Stimulated activated CD4-positive, alpha-beta T cell treated with anti-CD3 and anti-CD28 coated beads, Interleukin-1b, Interleukin-23, amount 100 ng/mL, for 1 hour (primary cell): ENCODE measurements at places on chromosomes 1 and 21.

GRCh38 chr1:48105165-48105564 is 108.0 kb upstream of the TRABD2B start:
- DNase-seq = no peak

DNA sequence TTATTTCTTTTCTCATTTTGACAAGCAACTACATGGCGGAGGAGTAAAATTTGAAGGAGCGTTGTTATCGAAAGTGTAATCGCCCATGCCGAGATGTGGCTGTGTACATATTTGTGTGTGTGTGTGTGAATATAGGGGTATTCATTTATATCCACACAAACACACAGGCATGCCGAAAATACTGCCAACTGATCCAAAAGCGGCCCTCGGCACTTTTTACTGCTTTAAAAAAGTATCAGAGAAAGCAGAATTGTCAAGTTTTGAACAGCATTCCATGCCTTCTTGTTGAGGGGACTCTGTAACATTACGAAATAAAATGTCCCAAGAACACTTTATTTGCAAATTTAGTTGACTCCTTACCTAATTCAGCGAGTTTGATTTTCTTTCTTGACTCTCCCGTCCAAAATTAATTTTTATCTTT is 1.1 kb downstream of the PBX1 start:
- no peak for DNase-seq

DNA sequence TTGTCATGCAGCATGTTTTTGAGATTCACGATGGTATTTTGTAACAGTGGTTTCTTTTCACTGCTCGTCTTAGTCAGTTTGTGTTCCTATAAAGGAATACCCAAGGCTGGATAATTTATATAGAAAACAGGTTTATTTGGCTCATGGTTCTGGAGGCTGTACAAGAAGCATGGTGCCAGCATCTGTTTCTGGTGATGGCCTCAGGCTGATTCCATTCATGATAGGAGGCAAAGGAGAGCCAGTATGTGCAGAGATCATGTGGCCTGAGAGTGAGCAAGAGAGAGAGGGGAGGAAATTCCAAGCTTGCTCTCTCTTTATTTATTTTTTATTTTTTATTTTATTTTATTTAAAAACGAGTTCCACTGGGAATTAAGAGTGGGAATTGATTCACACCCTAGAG is 2.0 kb upstream of the C21orf91 start:
- no peak for DNase-seq

DNA sequence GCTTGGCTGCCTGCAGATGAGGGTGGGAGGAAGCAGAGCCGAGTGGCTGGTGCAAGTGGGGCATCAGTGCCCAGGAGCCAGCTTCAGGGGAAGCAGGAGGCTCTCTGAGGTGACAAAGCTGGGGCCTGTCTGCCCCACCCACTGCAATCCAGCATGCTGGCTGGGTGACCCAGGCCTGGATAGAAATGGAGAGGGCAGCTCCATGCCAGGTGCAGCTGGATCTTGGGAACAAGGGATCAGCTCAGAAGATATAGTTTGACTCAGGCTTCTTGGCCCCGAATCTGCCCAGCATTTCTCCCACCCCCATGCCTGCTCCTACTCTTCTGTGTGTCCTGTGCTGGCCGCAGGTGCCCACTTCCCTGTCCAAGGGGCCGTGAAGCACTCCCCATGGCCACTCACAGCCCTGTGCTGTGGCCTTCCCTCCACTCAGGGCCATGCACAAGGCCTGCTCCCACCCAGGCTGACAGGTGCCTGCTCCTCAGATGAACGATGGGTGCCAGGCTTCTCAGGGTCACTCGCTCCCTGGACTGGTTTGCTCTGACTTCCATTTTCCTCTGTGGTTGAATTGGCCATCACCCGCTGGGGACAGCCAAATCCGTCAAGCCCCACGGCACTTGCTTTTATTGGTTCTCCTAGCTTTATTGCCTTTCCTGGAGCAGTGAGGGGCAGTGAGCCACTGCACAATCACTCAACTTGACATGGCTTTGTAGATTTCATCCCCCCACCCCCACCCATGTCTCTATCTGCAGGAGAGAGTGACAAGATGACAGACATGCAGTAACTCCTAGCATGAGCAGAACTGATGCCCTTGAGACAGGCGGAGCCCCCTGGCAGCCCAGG is 174.8 kb upstream of the VAMP3 start:
- DNase-seq = no peak

- DNase-seq = no peak
Measured at GRCh38 chr1:154736841-154737240, 128.9 kb upstream of the ADAR start.

DNA sequence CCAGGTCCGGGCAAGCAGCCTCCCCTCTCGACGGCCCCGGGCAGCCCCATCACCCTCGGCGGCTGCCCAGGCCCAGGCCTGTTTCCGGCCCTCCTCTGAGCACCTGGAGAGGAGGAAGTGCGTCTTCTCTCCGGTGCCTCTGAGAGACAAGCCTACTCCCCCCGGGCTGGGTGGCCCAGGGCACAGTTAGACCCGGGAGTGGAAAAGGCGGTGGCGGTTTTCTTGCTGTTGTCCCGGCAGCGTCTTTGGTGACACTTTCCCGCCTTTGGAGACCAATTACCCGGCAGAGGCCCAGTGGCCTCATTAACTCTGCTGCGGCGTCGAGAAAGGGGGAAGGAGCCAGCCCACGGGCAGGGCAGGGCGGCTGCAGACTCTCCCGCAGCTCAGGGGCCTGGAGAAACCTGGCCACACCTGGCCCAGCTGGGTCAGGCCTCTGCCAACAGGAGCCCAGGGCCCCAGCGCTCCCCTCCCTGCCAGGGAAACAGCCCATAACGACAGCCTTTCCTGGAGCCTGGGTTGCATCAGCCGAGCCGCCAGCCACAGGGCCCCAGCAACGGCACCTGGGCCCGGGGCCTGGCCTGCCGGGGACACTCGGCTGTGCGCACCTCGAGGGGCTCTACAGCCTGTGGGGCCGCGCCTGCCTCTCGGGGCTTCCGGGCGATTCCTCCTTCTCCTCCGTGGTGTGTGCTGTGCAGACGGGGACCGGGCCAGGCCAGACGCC is 28.4 kb upstream of the C1orf159 start:
- DNase-seq = no peak

- DNase-seq = no peak
Measured at GRCh38 chr1:233907151-233907550, 2.7 kb downstream of the SLC35F3 start.

DNA sequence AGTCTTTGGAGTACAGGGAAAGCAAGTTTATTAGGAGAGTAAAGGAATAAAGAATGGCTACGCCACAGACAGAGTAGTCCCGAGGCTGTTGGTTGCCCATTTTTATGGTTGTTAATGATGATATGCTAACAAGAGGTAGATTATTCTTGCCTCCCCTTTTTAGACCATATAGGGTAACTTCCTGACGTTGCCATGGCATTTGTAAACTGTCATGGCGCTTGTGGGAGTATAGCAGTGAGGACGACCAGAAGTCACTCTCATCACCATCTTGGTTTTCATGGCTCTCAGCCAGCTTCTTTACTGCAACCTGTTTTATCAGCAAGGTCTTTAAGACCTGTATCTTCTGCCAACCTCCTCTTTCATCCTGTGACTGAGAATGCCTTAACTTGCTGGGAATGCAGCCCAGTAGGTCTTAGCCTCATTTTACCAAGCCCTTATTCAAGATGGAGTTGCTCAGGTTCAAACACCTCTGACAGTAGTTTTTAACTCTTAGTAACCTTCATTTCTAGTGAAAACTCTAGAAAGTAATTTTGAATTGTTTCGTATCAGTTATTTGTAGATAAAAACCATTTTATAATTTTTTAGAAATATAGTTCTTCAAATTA is 26.2 kb downstream of the TCP10L start:
- no peak for DNase-seq

DNA sequence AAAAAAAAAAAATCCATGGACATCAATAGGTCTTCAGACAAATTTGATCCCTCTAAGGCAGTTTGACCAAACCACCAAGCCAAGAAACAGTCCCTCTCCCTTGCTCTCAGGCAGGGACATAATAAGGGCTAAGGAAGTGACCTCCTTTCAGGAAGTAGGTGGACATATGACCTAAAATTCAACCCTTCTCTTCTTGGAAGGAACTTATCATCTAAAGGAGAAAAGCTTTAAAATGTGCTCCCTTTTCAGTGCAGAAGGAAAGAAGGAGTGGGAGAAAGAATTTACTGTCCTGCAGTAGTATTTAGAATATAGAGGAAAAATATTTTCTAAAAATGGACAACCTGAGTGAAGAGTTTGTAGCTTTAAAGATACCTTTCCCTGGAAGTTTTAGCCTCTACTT is 118.1 kb downstream of the DTL start:
- DNase-seq = no peak

DNA sequence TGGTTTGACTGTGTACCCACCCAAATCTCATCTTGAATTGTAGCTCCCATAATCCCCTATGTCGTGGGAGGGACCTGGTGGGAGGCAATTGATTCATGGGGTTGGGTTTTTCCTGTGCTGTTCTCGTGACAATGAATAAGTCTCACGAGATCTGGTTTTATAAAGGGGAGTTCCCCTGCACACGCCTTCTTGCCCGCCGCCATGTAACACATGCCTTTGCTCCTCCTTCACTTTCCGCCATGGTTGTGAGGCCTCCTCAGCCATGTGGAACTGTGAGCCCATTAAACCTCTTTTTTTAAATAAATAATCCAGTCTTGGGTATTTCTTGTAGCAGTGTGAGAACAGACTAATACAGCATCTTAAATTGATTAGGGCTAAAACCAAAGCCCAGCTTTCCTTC is 22.6 kb upstream of the RERE start:
- no peak for DNase-seq

DNA sequence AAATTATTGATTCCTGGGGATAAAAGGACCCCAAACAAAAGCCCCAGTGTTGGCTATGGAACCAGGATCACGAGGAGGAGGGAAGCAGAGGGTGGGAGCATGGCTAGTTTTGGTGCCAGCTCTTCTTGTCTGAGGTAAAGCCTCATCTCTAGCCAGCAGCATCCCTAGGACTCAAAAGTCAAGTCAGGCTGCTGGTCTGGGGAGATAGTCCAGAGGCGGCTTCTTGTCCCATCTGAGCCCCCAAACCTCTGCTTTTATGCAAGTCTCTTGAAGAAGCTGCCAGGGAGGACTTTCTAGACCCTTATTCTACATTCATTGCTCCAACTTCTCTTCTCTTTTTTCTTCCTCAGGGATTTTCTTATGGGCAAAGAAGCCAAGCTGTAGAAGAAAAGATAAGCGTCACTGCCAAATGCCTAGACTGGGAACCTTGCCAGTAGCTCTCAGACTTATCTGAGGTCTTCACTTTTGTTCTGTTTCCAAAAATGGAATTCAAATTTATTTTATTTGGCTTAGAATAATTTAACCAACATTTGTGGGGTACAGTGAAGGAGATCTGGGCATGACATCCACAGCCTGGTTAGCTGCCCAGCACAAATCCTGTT is 6.9 kb upstream of the ANKRD35 start:
- DNase-seq = no peak

DNA sequence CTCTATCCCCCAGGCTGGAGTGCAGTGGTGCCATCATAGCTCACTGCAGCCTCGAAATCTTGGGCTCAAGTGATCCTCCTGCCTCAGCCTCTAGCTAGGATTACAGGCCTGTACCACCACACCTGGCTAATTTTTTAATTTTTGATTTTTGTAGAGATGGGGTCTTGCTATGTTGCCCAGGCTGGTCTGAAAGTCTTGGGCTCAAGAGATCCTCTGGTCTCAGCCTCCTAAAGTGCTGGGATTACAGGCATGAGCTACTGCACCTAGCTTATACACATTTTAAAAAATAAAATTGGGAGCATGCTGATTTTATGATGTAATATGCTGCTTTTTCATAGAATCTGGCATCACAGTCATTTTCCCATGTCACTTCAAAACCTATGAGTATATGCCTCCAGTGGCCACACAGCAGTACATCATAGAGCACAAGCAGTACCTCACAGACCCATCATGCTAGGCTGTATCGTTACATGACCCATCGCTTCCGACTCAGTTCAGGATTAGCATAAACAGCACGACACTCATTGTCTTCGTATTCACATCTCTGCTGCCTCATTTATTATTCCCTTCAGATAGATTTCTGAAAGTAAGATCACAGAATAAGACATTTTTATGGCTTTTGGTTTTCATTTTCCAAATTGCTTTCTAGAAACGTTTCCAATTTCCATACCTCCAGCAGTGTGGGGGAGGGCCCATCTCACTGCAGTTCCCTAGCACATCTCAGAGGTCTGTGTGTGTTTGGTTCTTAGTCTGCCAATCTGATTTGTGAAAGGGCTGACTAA is 35.9 kb upstream of the CCSAP start:
- no peak for DNase-seq

GRCh38 chr1:53951697-53952096 is 5.5 kb downstream of the LRRC42 start:
- DNase-seq = no peak

- no peak for DNase-seq
Measured at GRCh38 chr1:19313636-19313959, 1.5 kb downstream of the SLC66A1 start.

- DNase-seq = no peak
Measured at GRCh38 chr1:34929853-34930701, 627 bp upstream of the DLGAP3 start.

GRCh38 chr1:234719454-234720251 is 109.7 kb upstream of the IRF2BP2 start:
- DNase-seq = no peak

DNA sequence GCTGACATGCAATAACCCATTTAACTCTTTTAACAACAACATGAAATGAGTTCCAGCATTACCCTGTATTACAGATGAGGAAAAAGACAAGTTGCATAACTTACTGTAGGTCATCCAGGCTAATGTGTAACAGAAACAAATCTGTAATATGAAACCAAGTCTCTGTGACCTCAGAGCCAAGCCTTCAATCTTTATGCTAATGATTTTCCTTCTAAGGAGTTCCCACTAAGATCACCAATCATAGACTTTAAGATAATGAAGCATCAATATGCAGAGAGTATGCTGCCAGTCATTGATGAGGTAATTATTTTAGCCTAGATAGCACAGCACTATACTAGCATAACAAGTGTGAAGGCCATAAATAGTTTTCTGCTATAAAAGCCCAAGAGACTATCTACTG is 35.6 kb upstream of the RNPC3 start:
- no peak for DNase-seq

DNA sequence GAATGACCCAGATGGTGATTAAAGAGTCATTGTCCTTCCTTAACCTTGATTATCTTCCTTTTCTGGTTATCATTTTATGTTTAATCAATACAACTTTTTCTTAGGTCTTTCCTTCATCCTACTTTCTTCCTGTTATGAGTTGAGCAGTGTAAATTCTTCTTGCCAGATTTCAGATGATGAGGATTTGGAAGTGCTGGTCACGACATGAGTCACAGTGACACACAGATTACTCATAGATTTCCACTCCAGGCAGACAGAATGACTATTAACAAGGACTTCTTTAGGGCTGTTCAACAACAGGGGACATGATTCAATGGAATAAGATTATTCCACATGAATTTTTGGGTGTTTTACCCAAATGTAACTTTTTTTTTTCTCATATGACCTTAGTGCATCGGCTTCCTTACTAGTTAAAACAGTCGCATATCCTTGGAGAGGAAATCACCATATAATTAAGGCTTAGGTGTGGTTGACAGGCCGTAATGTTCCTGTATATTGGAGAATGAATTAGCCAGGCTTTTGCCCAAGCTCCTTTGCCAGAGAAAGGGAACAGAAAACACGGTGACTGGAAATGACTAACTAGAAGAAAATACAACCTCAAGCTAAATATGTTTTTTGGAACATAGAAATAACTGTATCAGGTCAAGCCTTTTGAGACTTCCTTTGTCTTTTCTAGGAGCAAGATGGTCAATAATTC is 44.2 kb downstream of the PRRX1 start:
- no peak for DNase-seq

- no peak for DNase-seq
Measured at GRCh38 chr1:199913318-199913717, 114.2 kb upstream of the NR5A2 start.
